ENCODE measurements at places on chromosomes 2 and 18.

- DNase-seq = no peak
These were observed 8.8 kb upstream of the FHOD3 start for GRCh38 chr18:36288689-36289088.

DNA sequence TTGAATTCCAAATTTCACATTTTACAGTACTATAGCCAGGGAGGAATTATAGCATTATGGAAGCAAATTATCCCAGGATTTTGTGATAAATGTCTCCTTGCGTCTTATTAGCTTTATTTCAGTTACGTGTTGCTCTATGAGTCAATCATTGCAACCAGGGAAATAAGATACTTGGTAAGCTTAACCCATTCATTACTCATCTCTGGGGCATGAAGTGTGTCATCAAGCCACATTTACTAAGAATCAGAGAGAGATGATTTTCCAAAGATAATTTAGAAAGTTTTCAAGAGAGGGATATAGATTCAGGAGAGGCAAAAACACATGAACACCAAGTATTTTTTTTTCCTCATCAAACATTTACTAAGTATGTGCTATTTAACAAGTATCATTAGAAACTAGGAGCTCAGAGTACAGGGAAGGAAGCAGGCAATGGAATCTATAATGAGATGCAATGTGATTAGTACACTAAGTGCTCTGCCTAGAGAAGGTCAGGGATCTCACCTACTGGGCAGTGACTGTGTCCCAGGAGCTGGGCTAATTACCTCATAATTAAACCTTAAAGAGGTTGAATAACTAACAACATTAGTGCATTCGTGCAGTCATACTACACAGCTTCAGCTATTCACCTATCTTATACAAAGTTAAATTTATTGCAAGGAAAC, 217.8 kb upstream of the NXPH2 start:
- no peak for DNase-seq

DNA sequence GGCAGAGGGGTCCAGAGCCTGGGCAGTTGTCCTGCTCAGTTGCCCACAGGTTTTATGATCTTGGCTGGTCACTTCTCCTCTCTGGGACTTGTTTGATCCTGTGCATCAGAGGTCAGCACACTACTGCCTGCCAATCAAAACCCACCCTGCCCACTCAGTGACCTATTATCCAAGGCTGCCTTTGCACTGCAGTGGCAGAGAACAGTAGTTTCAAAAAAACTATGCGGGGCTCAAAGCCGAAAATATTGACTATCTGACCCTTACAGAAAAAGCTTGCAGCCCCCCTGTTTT, 218.2 kb downstream of the CYP26B1 start:
- no peak for DNase-seq

GRCh38 chr2:151525821-151526373, 116.2 kb downstream of the RIF1 start:
- DNase-seq = no peak

- no peak for DNase-seq
These were observed 36.2 kb downstream of the NGEF start for GRCh38 chr2:232976666-232977437.

DNA sequence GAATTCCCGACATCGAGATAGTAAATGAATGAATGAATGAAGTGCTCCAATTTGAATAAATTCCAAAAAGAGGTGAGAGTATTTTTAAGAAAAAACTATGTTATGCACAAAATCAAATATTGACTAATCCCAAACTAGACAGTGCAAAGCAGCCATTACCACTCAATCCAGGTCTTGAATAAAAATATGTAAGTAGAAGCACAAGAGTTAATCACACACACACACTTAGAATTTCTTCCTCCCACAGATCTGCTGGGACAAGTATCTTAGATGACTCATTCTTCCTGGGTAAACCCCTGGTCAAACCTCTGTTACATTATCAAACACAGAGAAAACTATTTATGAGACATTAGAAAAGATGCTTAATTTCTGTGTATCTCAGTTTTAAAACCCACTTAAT, 102.0 kb downstream of the PLA2R1 start:
- DNase-seq = peak; percentile 66

- DNase-seq = no peak
These were observed 165.3 kb downstream of the NEDD4L start for GRCh38 chr18:58209326-58209725.

GRCh38 chr18:73839441-73839840, 308.2 kb downstream of the FBXO15 start:
- DNase-seq = no peak

GRCh38 chr2:56102866-56103265, 80.9 kb upstream of the CCDC85A start:
- peak; percentile 68 for DNase-seq

DNA sequence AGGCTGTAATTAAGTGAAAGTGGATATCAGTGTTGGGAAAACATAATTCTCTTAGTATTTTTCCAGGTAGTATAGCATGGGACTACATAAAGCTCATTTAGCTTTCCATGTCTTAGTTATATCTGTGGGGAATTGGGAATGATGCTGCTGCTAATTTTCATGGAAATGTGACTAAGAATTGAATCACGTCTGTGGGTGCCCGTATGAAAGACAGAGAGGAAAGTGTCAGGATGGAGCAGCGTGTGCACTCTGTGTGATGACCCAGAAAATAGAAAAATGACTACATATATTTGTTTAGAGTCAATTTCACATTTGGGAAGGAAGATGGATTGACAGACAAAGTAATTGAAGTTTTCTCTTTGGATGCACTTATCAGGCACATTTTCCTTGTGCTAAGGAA, 212.1 kb downstream of the PTPRM start:
- DNase-seq = no peak

DNA sequence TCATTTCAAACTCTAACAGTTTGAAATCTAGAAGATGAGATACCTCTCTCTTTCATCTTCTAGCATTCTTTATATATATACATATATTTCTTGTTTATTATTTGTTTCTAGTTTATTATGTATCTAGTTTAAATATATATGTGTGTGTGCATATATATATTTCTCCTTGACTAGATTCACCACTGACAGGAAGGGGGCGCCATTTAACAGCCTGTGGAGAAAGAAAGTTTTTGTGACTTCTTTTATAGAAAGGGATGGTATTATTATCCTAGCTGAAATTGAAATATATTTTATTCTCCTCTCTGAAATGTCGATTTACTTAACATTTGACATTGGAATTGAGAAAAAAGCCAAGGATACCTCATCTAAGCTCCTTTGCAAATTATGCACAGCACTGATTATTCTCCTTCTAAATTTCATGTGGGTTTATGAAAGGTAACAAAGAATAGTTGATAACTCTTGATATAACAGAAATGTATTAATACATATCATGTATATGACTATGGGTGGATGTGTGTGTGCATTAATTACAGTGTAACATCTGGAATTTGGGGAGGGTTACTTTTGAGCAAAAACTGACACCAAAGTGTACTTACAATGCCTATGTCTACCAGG, 160.7 kb upstream of the NT5C1B start:
- DNase-seq = peak; percentile 54

DNA sequence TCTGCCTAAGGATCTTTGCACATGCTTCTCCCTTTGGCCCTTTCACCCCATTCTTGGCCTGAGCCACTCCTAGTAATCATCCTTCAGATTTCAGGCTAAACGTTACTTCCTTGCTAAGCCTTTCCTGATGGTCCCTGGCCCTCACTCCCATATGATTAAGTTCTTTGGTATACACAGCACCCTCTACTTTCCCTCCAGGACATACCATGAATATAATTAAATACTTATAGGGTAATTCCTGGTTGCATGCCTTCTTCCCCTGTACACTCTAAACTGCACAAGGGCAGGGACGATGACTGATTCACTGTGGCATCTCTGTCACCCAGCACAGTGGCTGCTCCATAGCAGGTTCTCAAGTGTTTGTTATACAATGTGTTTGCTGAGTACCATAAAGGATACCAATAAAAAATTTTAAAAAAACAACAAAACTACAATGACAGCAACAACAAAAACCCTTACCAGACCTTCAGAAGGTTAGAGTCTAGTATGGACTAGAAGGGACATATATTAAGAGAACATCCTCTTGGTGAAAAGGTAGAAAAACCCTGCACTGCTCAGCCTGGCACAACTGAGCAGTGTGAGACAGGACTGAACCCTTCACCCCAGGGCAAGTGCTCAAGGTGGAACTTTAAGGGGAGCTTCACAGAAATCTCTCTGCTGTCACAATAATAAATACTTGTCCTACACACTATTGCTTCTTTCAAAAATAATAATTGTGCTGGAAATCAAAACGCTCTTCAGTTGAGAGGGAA, 76.2 kb downstream of the AAK1 start:
- DNase-seq = peak; percentile 83

- peak; percentile 93 for DNase-seq
These were observed 105.6 kb downstream of the TTC32 start for GRCh38 chr2:19796035-19796695.

DNA sequence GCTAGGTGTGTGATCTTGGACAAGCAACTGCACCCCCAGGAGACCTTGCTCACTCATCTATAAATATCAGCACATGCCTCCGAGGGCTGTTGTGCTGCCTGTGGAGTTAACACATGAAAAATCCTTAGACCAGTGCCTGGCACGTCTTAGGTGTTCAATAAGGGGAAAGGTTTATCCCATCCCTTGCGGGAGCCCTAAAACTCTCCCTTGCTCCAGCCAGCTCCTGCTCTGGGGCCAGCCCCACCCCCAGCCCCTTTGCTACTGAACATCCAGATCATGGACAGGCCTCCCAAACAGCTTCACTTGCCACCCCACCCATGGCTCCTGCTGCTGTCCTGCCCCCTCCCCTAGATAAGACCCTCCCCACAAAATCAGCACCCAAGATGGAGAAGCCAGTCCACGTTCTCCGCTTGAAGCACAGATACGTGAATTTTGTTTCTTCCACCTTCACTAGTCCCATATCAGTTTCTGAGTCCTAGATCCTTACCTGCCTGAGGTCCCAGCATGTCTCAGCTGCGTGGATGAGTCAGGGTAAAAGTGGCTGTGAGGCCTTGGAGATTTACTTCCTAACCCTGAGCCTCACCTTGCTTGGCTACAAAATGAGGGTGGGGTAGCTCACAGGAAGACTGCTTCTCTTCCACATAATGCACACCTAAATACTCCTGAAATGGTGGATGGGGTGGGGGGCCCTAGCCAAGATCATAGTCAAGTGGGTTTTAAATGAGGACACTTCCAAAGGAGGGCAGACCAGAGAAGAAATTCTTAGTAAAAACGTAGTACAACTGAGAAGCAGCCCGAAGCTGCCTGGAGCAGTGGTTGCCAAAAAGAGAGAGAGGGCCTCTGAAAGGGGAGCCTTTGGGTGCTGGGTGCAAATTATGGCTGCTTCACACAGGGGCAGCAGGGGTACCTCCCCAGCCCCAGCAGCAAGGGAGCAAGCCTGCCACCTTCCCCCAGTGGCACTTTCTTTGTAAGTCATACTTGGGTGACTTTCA, 40.4 kb downstream of the C1QL2 start:
- DNase-seq = no peak

GRCh38 chr2:1625281-1626001, 118.9 kb downstream of the PXDN start:
- peak; percentile 54 for DNase-seq
